ENCODE measurements at places on chromosomes 2 and 18. TPM values are rescaled to one million over a fixed set of nuclear protein-coding genes. Genes with fewer than 3 reads are reported as not detected.

Gene KIF1A
- total RNA-seq: 0.62 TPM

Gene EVX2
- 0.02 TPM for total RNA-seq

Gene LYG1
- total RNA-seq: 1.3 TPM

Gene AFF3
- 0.22 TPM for total RNA-seq

Gene VWC2L
- total RNA-seq: not detected

Gene FLACC1
- not detected for total RNA-seq

Gene AMER3
- total RNA-seq: not detected

Gene PDE11A
- 0.61 TPM for total RNA-seq

Gene DES
- not detected for total RNA-seq

Gene GALNT14
- total RNA-seq: 47.5 TPM

Gene GPR45
- total RNA-seq: not detected

Gene RGPD6
- total RNA-seq: 5.3 TPM

Gene PTPRN
- total RNA-seq: 1.2 TPM

Gene PCARE
- not detected for total RNA-seq

Gene DSG1
- not detected for total RNA-seq

Gene C2orf78
- not detected for total RNA-seq

Gene AAMP
- 112 TPM for total RNA-seq

Gene KCNF1
- total RNA-seq: 24.5 TPM
